ENCODE measurements at places on chromosomes 3 and 15.

DNA sequence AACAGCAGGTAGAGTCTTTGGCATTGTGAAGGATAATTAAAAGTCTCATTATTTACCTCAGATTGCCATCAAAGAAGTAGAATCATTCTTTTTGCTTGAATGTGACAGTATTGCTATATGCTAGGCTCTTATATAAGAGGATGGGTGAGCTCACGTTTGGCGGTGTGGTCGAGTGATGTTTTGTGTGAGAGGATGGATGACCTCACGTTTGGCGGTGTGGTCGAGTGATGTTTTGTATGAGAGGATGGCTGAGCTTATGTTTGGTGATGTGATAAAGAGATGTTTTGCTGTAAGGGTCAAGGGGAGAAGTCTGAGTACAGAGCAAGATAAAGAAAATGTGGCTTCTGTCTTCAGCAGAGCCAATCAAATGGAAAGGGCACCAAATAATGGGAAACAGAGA, 299.6 kb upstream of the NR2E3 start:
- DNase-seq: no peak

DNA sequence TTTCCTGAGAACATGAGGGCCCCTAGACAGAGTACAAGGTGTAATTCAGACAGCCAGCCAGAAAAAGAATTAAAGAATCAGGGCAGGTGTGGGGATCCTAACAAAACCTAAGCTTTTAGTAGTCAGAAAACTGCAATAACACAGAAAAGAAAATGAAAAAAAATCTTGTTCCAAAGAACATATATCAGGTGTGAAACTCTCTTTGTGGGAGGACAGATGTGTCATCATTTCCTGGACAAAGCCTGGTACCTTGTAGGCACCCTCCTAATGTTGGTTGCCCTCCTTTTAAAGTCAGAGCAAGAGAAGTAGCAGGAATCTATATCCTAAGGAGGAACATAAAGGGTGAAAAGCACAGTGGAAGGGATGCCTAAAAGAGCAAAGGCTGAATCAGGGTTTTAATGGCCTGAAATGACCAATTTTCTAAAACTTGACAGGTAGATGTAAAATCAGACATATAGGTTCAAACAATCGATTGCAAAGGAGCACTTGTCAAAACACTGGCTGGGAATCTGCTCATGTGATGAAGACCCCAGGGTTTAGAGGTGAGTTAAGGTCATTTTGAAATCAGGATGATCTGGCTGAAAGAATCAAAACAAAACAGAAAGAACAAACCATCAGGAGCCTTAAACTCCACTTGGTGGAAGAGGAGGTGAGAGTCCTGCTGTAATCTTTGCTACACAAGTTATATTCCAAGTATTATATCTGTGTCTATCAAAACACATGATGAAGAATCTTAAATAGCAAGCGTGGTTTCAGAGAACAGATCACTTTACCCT, 54.9 kb downstream of the TGFBR2 start:
- no peak for DNase-seq

DNA sequence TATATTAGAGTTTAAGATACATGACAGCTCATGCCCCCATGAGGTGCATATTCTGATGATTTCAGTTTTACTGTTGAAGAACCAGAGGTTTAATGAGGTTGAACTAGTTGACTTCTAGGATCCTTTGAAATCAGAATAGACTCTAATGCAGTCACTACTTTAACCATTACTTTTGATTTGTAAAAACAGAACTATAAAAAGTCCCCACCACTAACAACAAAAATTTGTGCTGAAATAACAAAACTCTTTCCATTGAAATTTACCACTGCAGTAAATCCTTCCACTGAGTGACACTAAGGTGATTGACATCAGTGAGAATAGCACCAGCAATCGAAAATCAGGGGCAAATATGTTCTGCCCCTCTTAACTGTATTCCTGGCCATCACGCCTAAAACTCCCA, 214.1 kb downstream of the SHQ1 start:
- DNase-seq: no peak

DNA sequence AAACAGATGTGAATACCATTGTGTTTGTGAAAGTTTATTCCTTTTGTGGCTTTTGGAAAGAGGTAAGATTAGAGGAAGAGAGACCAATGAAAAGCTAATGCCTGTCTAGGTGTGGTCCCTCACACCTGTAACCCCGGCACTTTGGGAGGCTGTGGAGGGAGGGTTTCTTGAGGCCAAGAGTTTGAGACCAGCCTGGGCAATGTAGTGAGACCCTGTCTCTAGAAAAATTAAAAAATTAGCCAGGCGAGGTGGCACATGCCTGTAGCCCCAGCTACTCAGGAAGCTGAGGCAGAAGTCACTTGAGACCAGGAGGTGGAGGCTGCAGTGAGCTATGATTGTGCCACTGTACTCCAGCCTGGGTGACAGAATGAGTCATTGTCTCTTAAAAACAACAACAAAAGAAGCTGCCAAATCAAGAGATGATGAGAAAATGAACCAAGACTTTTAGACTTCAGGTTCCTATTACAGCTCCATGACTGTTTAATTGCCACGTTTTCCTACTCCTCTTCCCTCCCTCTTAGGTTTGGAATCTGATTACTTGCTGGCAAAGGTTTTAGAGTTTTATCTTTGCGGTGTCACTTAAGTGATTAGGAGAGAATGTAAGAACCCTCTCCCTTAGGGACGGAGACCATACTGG, 68.7 kb downstream of the CGNL1 start:
- peak; percentile 20 for DNase-seq

GRCh38 chr15:40389824-40390595, 7.5 kb downstream of the KNSTRN start:
- DNase-seq: no peak

- no peak for DNase-seq
Measured at GRCh38 chr3:7574435-7574834, 713.5 kb downstream of the GRM7 start.

DNA sequence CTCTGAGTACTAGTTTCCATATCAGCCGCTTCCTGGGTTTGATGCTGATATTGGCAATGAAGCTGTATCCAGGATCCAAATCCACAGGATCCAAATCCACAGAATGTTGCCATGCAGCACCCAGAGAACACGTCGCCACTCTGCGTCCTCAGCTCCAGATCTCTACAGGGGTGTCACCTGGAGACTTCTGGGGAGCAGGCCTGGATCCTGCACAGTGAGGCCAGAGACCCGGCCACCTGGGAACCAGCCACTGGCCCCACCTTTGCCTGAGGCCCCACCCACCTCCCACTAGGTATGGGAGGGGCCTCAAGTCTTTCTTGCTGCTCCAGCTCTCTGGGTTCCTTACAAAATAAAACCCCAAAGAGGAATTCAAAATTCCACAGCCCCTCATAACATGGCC, 123.9 kb downstream of the LRRK1 start:
- DNase-seq: no peak

DNA sequence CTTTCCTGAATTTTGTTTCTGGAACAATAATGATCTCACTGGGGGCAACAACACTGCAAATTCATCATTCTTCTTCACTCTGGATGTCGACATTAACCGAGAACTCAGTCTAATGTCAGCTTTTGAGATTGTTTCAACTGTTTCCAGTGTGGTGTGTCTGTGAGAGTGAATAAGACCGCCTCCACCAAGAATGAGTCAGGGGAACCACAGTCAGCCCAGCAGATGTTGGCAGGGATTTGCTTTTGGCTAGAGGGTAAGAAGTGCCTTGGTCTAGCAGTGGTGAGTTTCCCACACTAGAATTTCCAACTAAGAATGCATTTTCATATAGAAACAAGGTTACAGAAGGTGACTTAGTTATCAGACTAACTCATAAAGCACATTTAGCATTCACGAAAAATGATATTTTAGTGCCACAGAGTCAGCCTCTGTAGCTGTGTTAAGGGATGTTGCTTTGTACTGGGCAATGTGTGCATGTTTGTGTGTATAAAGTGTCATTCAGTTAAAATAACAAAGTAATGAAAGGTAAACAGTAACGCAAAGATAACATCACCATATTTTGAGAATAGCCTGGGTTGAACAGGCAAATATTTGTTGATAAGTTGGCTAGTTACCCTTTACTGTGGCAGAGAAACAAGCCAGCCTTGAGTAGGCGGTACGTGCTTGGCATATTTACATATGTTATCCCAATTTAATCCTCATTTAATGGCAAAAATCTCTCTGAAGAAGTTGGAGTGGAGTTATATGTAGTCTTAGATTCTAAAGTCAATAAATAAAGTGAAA, 33.8 kb downstream of the DRD3 start:
- DNase-seq: peak; percentile 80

GRCh38 chr3:118628704-118629341, 405.8 kb downstream of the IGSF11 start:
- peak; percentile 79 for DNase-seq

- peak; percentile 8 for DNase-seq
Measured at GRCh38 chr3:36812240-36812639, 47.9 kb upstream of the DCLK3 start.

GRCh38 chr3:194824701-194825111, 139.0 kb downstream of the FAM43A start:
- DNase-seq: no peak

DNA sequence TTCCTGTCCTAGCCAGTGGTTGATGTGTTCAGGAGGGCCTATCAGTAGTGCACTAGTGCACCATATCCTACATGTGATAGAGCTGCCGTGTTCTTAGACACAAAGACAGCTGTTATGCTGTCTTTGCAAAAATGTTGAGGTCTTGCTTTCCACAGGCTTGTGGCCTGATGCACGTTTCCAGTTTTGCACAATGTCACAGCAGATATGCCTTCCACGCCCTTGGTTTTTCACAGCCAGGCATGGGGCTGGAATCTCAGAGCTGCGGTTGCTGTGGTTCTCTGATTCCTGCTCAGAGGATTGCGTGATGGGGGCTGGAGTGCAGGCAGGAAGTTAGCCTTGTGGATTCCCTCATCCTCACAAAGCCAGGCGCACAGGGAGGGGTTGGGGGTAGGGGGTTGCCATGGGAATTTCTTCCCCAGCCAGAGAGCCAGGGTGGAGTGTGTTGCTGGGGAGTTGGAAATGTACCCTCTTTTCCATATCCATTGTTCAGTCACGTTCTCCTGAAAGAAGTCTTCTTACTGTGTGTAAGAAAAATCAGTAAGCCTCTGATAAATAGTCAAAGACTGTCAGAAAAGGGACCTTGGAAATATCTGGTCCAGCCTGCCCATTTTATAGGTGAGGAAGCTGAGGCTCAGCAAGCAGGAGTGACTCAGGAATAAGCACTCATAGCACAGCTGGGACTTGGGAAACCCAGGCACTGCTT, 79.4 kb downstream of the SMAD3 start:
- DNase-seq: peak; percentile 48

DNA sequence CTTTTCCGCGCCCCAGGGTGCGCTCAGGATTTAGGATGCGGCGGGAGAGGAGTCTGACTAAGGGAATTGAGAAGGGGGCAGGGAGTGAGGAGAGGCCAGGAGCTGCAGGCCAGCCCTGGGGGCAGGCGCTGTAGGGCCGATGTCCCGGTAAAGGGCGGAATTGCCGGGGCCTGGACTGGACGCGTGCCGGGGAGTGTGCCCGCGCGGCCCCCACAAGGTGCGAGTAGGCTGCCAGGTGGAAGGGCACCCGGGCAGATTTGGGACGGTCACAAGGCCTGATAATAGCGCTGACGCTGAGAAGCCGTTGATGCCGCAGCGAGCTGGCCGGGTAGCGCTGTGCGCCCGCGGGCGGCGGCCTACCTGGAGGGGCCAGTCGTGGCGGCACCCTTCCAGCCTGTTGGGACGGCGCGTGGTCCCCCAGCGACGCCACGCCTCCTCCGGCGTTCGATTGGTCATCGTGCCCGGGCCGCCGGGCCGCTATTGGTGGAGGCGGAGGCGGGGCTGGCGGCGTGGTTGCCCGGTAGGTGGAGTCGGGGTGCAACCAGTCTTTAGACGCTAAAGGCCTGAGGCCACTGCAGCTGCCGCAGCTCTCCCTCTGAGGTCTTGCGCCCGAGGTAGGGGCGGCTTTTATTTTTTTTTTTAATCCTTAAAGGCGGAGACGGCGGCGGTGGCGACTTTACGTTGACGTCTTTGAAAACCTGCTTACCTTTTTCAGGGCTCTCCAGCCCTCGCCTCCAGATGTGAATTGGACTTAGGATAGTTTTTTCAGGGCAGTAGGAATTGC, 903 bp downstream of the SLC25A38 start:
- peak; percentile 96 for DNase-seq

GRCh38 chr15:46297766-46298165, 662.9 kb downstream of the SQOR start:
- DNase-seq: no peak

DNA sequence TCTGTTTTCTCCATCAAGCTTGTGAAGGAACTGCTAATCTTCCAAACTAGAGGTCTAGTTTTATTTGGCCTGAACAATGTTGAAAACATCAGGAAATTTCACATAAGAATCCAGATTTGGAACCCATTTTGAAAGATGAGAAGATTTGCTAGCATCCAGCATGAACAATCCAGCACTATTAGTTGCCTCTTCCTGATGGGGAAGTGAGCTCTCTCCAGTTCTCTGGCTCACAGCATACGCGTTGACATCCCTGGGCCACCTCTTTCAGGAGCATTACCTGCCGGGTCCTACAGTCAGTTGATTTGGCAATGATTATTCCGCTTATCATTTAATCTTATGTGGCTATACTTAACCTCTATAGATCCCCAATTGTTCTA, 10.9 kb downstream of the GPR87 start:
- DNase-seq: peak; percentile 54

- DNase-seq: peak; percentile 74
Measured at GRCh38 chr3:165459924-165460835, 264.0 kb upstream of the SLITRK3 start.

DNA sequence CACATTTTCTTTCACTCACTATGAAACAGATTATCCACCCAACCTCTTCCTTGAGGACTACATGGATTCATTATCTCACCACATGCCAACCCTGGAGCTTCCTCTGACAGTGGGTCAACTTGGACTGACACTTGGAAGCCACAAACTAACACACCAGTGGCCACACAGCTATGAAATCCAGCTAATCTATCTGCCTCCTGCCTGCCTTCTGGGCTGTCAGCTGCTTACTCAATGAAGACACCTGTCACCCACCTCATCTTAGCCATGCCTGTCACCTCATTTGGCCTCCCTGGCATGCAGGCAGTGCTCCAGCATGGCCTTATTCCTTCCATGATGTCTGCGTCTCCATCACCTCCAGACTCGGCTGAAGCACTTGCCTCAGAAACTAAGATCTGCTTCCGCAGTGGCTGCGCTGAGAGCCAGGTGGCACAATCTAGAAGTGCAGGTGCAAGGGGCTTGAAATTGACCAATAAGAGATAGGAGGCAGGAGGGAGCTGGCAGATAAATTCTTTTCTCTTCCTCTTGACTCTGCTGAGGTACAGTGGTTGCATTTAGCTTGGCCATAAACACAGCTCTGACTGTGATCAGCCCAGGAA, 105.2 kb upstream of the RNF7 start:
- no peak for DNase-seq

- DNase-seq: no peak
Measured at GRCh38 chr15:67533873-67534272, 8.6 kb upstream of the MAP2K5 start.

Data from epithelial cell of esophagus (primary cell).